Coronary artery (tissue), 2 donors: ENCODE measurements at places on chromosomes 5 and 9.

GRCh38 chr5:43037636-43038495, 2.3 kb downstream of the ANXA2R start:
- DNase-seq: no peak

- no peak for DNase-seq
Observed at GRCh38 chr9:114626415-114627020, 15.4 kb downstream of the TMEM268 start.

DNA sequence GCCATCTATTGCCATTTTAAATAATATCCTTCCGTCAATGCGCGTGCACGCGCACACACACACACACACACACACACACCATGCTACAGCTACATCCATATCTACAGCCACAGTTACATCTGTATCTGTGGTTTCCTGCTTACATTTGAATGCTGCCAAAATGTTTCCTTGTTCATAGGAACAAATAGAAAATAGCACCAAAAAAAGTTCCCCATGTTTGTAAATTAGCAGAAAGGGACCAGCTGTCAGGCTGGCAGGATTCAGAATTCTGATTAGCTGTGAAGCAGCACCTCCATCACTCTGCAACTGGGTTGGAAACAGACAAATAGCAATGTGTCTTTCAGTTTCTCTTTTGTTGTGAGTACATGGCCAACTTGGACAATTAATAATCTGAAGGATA, 601.5 kb downstream of the IRX1 start:
- DNase-seq: no peak

DNA sequence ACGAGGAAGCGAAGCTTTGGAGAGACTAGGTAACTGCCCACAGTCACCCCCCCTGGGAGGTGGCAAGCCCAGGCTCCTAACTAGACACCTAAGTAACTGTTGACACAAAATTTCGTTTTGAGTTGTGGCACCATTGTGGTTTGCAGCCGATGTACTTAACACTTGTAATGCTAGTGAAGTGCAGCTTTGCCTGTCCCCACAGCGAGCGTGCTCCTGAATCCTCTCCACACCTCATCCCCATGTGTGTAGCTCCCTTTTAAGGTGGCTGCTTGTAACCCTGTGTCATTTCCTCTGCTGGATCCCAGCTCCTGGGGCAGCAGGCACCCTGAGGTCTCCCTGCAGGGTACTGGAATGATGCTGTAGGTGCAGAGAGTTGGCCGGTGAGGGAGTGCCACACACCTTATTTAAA, 114.9 kb downstream of the TRIO start:
- no peak for DNase-seq

DNA sequence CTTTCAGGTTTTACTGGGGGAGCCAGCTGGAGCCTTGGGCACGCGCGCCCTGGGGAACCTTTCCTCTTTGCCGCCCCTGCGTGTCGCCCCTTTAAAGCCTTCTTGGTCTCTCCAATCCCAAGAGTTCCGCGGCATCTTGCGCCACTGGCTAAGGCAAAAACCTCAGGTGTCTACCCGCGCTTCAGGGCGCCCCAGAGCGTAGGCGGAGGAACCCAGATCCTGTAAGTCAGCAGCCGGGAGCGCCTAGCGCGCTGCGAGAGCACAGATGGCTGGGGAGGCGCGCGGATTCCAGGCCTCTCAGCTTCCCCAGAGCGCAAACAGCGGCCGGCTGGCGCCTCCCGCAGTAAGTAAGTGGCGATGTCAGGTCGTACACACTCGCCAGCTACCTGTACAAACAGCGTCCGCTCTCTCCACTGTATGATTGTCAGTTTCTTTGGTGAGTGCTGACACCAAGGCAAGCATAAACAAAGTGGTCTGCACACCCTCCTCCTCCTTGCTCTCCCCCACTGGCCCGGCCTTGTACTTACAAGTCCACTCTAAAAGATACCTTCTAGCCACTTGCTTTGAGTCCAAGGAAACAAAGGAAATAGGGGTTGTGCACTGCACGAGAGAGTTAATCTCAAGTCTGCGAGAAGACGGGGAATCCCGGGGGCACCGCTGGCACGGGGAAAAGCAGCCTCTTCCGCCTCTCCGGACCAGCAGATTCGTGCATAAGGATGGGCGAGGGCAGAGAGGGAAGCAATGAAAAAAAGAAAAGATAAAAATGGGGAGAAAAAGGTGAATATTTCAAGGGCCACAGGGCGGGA, 2.9 kb downstream of the HTR1A start:
- no peak for DNase-seq

GRCh38 chr5:55564721-55565120, 30.0 kb upstream of the PLPP1 start:
- no peak for DNase-seq

- no peak for DNase-seq
Observed at GRCh38 chr9:137478962-137479861, 20.1 kb upstream of the NSMF start.

- DNase-seq: no peak
Observed at GRCh38 chr5:64869419-64869818, 100.7 kb downstream of the CWC27 start.

DNA sequence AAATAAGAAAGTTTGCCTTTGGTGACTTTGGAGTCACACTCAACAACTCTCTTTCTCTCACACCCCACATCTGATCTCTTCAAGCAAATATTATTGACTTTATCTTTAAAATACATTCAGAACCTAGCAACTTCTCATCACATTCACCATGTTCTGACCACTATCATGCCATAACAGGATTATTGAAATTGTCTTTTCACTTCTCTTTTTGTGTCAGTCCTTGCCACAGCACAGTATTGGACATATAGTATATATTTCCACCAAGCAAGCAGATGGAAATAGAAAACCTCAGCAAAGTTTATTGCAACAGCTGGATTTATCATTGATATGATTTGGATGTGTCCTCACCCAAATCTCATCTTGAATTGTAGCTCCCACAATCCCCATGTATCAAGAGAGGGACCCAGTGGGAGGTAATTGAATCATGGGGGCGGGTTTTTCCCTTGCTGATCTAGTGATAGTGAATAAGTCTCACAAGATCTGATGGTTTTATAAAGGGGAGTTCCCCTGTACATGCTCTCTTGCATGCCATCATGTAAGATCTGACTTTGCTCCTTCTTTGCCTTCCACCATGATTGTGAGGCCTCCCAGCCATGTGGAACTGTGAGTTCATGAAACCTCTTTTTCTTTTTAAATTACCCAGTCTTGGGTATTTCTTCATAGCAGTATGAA, 26.9 kb upstream of the ITGA1 start:
- DNase-seq: no peak

- peak; percentile 70 for DNase-seq
Observed at GRCh38 chr5:170296935-170297588, 515 bp downstream of the LCP2 start.

DNA sequence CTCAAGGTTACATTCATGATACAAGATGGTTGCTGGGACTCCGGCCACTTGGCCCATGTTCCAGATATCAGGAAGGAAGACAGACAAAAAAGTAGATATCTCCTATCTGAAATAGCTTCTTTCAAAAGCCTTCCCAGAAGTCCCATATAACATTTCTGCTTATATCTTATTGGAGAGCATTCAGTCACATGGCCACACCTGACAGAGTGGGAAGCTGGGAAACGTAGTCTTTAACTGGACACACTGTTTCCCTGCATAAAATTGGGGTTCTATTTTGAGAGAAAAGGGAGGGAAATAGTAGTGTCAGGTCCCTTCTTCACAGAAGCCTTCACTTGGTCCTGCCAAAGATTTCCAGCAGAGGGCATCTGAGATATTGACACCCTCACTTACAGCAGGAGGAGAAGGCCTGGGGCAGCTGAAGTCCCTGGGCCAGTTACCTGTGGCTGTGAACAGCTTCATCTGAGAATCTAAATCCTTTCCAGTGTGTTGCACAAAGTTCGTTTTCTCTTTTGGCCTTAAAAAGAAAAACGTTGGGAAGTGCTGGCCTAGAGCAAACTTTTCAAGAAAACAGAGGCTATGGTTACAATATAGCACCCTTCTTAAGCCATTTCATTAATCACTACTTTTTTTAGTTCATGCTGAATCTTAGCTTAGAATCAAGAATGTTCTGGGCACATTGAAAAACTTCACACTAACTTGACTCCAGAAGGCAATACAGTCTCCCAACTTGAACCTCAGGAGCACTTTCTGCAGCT, 33.5 kb downstream of the SPEF2 start:
- no peak for DNase-seq

GRCh38 chr5:31131381-31131891, 62.0 kb upstream of the CDH6 start:
- no peak for DNase-seq

DNA sequence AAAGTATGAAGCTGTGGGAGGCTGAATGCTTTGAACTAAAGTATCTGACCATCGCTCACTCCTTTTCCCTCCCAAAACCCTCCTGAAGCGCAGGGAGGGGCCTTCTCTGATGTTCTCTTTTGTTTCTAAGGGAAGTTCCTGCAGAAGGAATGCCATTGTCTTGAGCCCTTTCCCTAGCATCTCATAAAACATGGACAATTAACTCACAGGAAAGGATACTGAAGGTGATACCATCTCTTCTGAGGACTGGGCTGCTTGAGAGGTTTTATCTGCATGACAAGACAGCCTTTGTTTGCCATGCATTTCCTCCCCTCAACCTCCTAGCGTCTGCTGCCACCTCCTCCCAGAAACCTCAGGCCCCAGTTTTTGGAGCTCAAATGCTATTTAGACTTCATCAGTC, 4.3 kb upstream of the RMND5B start:
- DNase-seq: no peak

DNA sequence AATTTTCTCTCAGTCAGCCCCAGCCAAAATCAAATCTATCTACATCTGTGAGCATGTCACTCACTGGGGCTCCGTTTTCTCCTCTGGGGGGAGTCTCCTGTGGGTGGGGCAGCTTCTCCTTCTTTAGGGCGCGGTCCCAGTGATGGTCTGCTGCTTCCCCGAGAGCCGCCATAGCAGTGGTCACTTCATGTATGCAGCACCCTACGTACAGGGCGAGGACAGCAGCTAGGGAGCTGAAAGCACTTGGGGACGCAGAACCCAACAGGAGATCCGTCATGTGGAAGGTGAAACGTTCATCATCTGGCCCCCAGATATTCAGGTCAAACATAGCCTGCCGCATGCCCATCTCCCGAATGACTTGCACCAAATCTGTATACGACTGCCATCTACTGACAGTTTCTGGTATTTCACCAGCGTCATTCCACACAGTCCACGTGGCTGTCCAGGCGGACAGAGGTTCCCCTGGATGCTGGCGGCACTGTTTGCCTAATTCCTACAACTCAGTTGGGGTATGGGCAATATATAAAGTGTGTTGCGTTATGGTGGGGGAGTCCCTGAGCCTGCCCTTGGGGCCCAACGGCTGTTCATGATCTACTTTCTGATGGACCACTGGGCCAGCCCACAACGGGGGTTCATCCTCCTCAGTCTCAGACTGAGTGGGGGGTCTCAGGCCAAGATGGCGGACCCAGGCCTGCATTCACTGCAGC, 795.0 kb downstream of the EFNA5 start:
- no peak for DNase-seq

DNA sequence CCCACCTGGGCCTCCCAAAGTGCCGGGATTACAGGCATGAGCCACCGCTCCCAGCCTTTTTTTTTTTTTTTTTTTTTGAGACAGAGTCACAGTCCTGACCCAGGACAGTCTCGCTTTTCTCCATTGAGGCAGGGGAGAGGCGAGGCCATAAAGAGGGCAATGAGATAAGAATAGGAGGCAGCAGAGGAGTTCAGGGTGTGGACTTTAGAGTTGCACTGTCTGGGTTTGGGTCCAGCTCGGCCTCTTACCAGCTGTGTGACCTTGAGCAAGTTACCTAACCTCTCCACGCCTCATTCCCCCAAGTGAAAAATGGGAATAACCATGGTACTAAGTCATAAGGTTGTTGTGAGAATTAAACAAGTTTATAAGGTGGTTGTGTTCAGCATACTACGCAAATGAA, 24.6 kb upstream of the ANKH start:
- DNase-seq: no peak

- DNase-seq: no peak
Observed at GRCh38 chr9:121503444-121503843, 3.8 kb upstream of the GGTA1 start.

DNA sequence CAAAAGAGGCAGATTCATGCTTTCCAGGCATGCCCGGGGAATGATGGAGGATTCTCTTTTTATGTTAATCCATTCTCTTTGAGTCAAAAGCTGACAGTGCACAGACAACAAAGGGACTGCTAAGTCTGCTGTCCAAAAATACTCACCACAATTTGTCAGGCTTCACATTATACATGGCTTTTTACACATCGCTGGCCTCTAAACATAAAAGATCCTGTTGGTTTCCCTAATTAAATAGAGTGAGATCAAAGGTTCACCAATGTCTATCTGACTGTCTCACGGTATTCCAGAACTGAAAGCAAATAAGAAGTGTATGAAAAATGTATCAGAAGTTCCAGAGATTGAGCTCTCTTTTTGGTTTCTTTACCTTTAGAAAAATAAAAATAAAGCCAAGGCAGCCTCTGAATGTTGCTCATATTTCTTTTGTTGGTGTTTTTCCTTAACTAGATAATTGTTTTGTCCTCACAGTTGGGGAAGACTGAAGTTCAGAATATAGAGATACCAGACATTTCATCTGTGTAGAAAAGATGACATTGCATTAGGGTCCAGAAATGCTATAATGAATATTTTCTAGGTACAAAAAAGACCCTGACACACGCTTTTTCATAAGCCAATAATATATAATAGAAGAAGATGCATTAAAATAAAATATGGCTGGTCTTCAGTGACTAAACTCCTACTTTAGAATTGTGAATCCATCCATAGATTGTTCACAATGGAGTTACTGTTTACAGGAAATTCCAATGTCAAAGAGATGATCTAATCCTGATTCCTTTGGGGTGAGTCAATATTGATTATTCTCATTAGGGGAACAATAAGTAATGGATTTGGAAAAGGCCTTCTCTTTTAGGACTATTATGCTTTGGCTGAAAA, 688.2 kb upstream of the CDH6 start:
- no peak for DNase-seq

- DNase-seq: peak; percentile 40
Observed at GRCh38 chr9:93677048-93677571, 100.7 kb downstream of the PHF2 start.

DNA sequence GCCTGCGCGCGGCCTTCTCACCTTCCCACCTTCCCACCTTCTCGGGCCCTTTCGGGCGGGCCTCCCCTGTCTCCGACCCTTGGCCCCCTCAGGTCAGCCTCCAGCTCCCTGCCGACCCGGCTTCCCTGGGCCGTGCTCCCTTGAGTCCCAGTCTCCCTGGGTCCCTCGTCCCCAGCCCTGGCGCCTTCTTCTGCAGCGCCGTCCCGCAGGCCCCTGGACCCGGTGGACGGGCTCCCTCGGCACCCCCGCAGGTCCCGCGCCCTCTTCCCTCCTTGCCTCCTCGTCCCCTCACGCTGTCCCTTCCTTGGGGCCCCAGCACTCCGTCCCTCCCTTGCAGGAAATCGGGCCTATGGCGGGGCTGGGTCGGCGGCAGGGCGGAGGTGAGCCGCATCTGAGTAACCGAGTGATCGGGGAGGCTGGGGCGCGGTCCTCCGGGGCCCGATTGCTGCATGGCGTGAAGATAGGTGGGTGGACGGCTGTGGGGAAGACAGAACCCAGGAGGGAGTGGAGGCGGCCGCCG, 7.6 kb downstream of the ARPC5L start:
- no peak for DNase-seq

DNA sequence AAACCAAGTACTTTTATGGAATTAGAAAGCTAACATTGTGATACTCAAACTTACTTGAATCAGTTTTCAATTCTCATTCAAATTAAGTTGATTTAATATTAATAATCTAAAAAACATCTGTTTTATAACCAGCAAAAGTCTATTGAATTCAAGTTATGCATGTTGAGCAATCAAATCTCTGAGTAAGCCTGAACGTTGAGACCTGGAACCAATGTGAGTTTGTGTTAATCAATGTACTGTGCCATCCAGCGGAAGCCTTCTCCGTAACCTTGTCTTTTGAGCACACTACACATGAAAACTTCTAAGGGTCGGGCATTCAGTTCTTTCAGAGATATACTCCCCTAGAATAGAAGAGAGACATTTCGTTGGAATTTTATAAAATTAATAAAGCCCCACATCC, 25.9 kb downstream of the SAR1B start:
- DNase-seq: no peak
